ENCODE measurements at places on chromosomes 16 and 17. TPM values are rescaled to one million over a fixed set of nuclear protein-coding genes. Genes with fewer than 3 reads are reported as not detected.

The IGF2BP1 gene
- total RNA-seq = 241 TPM

The EVI2B gene
- total RNA-seq = not detected

The PRSS21 gene
- not detected for total RNA-seq

The KRT17 gene
- total RNA-seq = 21.4 TPM

The CDRT15 gene
- total RNA-seq = not detected

The GIT1 gene
- total RNA-seq = 52.2 TPM

The CD300LF gene
- total RNA-seq = not detected

The NLRC3 gene
- 0.23 TPM for total RNA-seq

GRCh38 chr16:73014768-73015167 lies 33.2 kb downstream of the ZFHX3 start:
- DNase-seq = no peak

GRCh38 chr16:69727916-69728270 lies 1.5 kb upstream of the NQO1 start:
- DNase-seq = no peak

DNA sequence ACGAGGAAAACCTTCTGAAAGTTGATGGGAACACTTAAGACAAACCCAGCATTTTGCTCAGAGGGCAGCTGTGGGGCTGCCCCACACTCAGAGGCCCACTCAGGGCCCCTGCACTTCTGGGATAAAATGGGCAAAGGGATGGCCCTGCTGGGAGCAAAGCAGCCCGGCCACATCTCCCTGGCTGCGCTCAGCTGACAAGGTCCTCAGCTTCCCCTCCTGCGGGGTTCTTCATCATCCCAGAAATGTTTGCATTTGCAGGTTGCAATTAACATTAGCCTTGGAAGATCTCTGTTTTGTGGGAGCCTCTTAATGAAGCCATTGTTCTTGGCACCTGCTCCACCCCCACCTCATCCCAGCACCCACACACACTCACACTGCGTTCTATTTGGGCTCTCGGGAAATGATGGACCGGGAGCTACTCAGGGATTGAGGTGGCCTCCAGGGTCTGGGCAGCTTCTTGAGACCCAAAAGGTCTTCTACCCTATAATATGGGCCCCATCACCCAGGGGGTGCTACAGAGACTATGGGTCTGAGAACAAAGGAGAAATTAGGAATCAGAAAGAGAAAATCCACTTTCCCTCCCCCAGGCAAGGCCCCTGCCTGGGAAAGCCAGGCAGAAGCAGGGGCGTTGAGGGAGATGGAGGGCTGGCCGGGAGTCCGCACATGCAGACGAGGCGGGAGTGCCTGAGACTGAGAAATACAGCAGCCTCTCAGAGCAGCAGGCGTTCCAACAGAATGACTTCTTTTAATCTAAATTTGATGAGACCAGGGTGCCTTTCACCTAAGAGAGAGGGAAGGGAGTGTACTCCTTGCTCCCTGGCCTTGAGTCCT lies 53.7 kb upstream of the RPL38 start:
- DNase-seq = no peak

DNA sequence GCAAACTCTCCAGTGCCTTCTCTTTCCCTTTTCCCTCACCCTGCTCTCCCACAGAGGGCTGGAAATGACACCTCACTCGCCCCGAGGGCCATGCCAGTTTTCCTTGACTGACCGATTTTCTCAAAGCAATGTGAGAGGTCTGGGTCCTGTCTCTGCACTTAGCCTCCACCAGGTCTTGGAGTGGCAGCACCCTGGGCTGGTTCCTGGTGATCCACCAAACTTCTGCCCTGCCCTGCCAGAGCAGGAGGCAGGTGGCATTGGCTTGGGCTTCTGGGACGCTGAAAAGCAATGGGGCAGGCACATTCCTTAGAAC lies 97.5 kb downstream of the RAB11FIP4 start:
- DNase-seq = no peak

- no peak for DNase-seq
Measured at GRCh38 chr16:476039-476438, 50.6 kb downstream of the RAB11FIP3 start.

- DNase-seq = peak; percentile 27
Measured at GRCh38 chr17:70369391-70369790, 200.1 kb downstream of the KCNJ2 start.

DNA sequence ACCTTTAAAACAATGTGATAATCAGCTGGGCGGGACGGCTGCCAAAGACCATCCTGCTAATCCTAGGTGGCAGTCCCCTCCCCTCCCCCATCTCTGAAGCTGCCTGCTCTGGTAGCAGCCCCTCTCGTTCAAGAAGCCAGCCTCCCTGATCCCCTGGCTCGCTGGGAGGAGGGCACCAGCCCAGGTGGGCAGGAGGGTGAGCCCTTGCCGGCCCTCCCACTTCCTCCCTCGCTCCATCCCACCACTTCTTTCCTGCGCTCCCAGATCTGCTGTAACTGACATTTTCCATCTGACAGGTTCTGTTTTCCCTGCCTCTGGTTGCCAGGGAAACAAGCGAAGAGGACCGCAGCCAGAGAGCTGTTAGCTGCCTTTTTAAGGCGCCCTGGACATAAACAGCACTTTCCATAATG lies 155.7 kb upstream of the TNRC6C start:
- peak; percentile 19 for DNase-seq

DNA sequence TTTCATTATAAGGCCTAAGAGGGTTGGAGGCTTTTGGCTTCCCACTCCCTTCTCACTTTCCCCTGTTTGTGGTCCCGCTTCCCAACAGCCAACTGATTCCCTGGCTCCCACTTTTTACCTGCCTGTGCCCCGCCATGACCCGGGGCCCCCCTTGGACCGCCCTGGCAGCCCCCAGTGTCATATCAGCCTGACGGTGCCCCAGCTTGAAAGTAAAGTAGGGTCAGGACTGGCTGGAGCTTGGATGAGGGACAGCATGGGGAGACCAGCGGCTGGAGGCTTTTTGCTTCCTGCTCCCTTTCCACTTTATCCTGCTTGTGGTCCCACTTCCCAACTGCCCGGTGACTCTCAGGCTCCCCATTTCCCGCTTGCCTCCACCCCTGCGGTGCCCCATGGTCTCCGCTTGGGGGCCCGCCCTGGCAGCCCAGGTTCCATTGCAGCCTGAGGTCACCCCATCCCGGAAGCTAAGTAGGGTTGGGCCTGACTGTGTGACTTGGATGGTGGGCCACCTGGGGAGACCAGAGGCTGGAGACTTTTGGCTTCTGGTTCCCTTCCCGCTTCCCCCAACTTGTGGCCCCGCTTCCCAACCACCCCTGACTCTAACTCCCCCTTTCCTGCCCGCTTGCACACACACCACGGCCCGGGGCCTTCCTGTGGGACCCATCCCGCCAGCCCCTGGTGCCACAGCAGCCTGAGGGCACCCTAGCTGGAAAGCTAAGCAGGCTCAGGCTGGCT lies 2274.7 kb downstream of the TP53TG3F start:
- no peak for DNase-seq

- peak; percentile 26 for DNase-seq
Measured at GRCh38 chr17:63309021-63309420, 137.1 kb downstream of the CYB561 start.

GRCh38 chr16:70432723-70433457 lies 6.0 kb downstream of the ST3GAL2 start:
- no peak for DNase-seq

Measured in astrocyte (in vitro differentiated cells and primary cell).